ENCODE measurements at places on chromosomes 4 and X.

- no peak for DNase-seq
Observed at GRCh38 chr4:59341506-59341905, 1858.6 kb upstream of the ADGRL3 start.

DNA sequence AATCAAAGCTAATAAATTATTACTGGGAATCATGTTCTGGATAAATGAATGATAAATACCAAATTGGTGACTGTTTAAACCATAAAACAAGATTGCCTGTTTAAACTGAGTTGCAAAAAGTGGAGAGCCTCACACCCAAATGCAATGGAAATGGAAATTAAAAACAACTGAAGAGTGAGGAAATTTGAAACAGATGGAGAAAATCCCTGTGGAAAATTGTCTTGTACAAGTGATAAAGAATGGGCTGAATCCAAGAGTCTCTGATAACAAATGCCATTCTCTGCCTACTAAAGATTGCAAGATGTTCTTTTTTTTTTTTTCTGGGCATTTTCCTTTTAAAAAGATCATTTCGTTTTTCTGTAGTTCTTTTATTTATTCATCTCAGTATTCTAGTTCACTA is 426.3 kb downstream of the NLGN4X start:
- DNase-seq: no peak

- no peak for DNase-seq
Observed at GRCh38 chr4:108483650-108484049, 136.7 kb upstream of the RPL34 start.

GRCh38 chrX:103343105-103343504 is 13.1 kb downstream of the TCEAL7 start:
- no peak for DNase-seq

GRCh38 chr4:94722748-94723147 is 35.0 kb upstream of the BMPR1B start:
- no peak for DNase-seq

GRCh38 chr4:75512386-75513211 is 1.6 kb downstream of the RCHY1 start:
- peak; percentile 51 for DNase-seq

- DNase-seq: peak; percentile 23
Observed at GRCh38 chr4:102299354-102300107, 45.8 kb downstream of the SLC39A8 start.

- no peak for DNase-seq
Observed at GRCh38 chrX:85998954-85999353, 48.4 kb downstream of the CHM start.

- DNase-seq: no peak
Observed at GRCh38 chr4:99587803-99588202, 13.2 kb downstream of the MTTP start.

- DNase-seq: no peak
Observed at GRCh38 chr4:118273642-118274041, 79.2 kb downstream of the PRSS12 start.

DNA sequence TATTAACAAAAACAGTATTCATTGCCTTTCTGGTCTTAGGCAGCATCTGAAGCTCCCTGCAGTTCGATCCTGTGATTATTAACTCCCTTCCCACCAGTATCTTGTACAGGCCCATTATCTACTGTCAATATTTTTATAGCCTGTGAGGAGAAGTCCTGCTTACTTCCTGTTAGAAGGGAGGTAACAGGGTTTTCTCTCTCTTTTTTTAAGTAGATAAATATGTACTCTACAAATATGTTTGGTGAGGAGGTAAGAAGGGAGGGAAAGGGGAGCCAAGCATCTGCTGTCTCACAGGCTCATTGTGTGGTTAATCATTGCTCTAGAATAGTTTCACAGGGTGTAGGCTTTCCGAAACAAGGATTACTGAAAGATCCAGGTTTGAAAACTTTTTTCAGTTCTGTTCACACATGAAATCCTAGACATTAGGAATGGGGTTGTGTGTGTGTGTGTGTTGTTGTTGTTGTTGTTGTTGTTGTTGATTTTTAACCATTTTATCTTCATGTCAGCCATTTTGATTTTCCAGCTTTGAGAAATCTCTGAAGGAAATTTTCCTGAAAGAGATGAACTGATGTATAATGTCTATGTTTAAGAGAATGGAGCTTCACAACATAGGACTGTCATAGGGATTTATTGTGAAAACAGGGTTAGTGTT is 14.2 kb downstream of the ATOH1 start:
- no peak for DNase-seq

DNA sequence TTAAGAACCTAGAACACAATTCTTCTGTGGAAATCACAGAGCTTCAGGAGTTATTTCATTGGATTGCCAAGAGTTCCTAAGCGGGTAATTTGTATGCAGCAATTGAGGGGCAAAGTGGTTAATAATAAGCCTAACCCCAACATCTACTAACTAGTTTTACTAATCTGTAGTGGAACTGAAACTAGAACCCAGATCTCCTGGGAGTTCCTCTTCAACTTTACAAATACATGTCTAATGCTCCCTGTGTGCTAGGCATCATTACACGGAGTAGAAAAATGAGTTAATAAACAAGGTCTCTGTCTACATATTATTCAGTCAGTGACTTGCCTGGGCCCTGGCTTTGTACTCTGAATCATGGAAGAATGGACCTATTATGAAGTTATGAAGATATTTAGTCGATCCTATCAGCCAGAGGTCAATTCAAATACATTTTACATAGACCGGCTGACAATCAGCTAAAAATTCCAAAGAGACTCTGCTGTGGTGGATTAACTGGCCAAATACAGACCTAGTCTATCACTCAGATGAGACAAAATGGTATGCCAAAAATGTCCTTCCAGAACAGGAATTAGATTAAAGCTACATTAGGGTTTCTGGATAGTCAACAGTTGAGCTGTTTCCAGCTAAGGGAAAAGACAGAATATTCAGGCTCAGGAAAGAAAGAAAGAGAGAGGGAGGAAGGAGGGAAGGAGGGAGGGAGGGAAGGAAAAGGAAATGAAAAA is 326.0 kb downstream of the FBXW7 start:
- no peak for DNase-seq

DNA sequence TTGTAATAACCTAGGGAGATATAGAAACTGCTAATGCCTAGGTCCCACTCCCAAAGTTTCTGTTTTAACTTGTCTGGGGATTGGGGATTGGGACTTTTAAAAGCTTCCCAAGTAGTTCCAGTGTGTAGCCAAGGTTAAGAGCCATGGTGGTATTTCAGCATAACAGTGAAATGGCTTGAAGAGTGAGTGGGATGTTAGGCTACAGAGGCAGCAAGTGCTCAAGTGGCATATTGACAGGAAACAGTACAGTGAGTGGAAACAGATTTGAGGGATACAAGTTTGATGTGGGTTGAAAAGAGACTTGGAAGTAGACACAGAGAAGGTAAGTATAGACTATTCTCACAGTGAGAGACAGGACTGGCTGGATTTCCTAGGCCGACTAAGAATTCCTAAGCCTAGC is 217.6 kb upstream of the CNKSR2 start:
- DNase-seq: no peak

DNA sequence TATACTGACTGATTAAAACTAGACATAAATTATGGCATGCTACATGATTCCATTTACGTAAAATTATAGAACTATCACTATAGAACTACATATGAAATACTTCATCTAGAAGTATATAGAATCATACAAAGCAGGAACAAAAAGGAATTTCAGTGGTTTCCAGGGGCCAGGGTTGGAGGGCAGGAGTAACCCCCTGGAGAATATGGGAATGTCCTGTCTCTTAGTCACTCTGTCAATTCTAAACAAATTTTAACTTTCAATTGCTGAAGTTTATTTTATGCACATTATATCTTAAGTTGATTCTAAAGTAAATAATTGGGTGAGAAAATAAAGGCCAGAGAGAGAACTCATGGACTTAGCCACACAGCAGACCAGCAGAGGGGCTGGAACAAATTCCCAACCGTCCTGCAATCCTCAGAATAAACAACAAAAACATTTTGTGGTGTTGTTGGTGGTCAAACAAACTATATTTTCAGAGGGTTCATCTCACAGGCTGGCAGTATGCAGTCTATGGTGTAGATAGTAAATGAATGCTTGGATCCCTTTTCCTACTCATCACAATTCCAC is 476.9 kb upstream of the SLIT2 start:
- no peak for DNase-seq

DNA sequence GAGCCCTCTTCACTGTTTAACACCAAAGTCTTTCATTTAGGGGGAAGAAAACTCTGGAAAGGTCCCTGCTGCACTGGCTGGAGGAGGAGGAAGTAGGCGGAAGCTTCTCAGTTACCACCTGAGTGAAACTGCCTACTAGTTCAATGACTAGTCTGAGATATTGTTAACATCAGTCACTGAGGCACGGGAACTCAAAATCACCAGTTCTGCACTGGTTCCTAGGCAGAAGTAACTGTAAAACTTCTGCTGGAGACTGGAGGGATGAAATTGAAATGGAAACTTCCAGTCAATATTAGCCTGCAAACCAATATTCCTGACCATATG is 178.3 kb downstream of the SNCA start:
- no peak for DNase-seq

DNA sequence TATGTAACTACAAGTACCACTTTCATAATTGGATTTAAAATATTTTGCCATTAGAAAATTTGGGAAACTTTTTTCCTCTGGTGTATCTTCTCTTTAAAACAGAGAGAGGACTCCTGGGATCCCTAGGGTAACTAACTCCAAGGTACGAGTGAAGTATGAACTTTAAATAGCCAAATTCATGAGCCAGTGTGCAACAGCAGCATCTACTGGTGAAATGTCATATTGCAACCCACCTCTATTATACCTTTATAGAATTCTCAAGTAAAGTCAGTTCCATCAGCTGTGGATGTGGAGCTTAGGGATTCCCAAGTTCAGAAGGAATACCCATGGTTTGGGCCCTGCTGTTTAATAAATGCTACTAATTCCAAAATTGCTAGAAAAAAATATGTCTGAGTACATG is 282.7 kb upstream of the TAPT1 start:
- DNase-seq: no peak

GRCh38 chr4:183314806-183315205 is 5.3 kb downstream of the CLDN22 start:
- DNase-seq: no peak

DNA sequence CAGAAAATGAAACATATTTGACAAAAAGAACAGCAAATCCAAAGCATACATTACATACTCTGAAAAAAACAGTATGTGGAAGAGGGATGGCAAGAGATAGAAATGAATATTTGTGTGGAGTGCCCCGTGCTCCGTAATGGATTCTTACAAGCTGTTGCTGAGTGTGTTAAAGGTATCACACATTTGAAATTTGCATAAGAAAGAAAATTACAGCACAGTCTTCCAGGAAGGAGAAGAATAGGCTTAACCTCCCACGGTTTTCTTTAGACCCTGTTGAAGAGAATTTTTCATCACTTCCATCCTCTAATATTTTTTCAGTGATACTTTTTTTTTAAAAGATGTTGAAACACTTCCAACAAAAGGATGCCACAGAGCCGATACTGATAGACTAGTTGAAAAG is 1489.4 kb downstream of the RAPGEF2 start:
- DNase-seq: no peak

DNA sequence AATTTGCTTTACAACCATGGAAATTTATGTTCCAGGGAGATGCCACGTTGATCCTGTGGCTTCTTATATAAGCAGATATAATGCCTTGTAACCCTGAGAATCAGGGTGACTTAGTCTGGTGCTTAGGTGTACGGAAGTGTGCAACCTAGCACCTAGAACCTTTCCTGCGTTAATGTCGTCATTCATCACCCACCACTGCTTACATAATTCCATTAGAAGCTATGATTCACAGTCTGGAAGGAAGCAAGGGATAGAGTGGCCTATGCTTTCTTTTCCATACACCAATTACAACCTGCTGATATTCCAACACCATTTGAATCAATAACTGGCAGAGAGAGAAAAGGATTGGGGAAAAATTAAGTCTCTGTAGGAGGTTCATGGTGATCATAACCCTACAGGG is 17.3 kb upstream of the CXCL8 start:
- DNase-seq: no peak

DNA sequence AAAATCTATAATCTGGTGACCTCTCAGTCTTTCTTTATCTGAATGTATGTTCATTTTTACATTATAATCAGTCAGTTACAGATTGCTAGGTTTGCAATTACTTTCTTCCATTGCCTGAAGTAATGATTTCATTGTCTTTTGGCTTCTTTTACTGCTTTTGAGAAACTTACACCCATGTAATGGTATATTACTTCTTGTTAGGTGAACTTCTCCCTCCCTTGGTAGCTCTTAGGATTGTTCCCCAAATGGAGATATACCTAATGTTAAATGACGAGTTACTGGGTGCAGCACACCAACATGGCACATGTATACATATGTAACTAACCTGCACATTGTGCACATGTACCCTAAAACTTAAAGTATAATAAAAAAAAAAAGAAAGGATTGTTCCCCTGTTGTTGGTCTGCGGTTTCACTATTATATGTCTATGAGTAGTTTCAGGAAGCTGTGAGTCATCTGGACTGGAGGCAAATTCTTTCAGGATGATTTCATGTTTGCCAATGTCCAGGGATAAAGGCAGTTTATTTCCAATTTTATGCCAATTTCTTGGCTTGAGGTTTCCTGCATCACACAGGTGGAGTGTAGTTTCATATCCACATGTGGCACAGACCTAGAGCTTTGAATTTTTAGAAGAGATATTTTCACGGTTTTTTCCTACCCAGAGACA is 21.8 kb downstream of the SPANXC start:
- peak; percentile 38 for DNase-seq

GRCh38 chr4:103097112-103097511 is 2.5 kb downstream of the BDH2 start:
- DNase-seq: no peak

- no peak for DNase-seq
Observed at GRCh38 chr4:138113819-138114400, 128.2 kb downstream of the SLC7A11 start.

GRCh38 chrX:107750263-107750662 is 25.3 kb downstream of the TSC22D3 start:
- no peak for DNase-seq

DNA sequence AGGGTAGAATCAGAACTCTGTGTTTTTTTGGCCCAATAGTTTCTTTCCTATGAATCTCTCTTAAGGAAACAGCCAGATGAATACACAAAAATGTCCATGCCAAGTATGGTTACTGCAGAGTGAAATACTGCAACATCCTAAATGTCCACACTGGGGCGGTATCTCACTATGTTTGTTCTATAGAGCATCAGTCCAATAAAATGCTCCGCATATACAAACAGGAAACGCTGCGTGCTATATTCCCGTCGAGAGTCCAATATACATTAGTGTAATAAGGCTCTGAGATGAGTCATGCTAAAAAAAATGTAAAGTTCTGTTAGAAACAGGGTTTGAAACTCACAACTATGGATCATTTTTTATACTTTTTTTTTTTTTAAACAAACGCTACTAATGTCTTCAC is 72.9 kb upstream of the ENOX2 start:
- no peak for DNase-seq

DNA sequence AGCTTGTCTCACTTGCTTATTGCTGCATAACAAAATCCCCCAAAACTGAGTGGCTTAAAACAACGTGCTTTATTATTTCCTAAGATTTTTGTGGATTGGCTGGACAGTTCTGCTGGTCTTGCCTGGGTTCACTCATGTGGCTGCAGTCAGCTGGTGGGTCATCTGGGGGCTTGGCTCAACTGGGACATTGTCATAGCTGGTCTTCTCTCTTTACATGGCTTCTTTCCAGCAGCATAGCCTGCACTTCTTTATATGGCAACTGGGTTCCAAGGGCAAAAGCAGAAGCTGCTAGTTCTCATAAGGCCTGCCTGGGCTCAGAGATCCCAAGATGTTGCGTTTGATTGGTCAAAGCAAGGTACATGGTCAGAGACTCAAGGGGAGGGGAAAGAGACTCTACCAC is 33.7 kb upstream of the STAG2 start:
- no peak for DNase-seq
